Aortic smooth muscle cell (primary cell): ENCODE measurements at places on chromosomes 13 and 19. TPM values are rescaled to one million over a fixed set of nuclear protein-coding genes. Genes with fewer than 3 reads are reported as not detected.

ZNF677 gene
- 15.0 and 15.7 TPM in 2 replicates for total RNA-seq

SPIB gene
- total RNA-seq, result not detected in 2 replicates

ZNF850 gene
- total RNA-seq, result 1.5 and 2.1 TPM in 2 replicates

REXO1 gene
- total RNA-seq, result 4.6 and 6.7 TPM in 2 replicates

MYADM gene
- 8.6 and 16.4 TPM in 2 replicates for total RNA-seq
